ENCODE measurements at places on chromosomes 7 and 10. TPM values are rescaled to one million over a fixed set of nuclear protein-coding genes. Genes with fewer than 3 reads are reported as not detected.

Gene WDFY4
- not detected for total RNA-seq

GRCh38 chr10:22684699-22685098 lies 29.7 kb downstream of the PIP4K2A start:
- peaks cover 17% of the 10 kb centered on the region for H3K4me1 ChIP-seq
- no peak overlapping the region for H3K27ac ChIP-seq
- H3K36me3 ChIP-seq = peaks cover 2% of the 10 kb centered on the region
- no peak for DNase-seq
- no peaks in the 10 kb centered on the region for H3K27me3 ChIP-seq

DNA sequence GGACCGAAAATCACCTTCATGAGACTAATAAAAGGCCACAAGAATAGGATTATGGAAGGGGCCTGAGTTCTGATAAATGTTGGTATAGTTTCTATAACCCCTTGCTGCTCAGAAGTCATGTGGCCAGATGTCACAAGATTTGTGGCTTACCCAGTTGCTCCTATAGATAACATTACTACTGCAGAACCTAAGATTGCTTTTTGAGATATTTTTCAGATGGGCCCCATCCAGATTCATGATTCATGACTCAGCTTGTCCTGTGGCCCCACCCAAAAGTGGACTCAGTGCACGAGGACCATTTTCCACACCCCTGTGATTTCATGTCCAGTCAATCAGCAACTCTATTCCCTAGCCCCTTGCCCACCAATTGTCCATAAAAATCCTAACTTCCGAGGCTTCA lies 209.0 kb downstream of the ACTR3B start:
- H3K27ac ChIP-seq = no peak overlapping the region
- no peaks in the 10 kb centered on the region for H3K27me3 ChIP-seq
- H3K36me3 ChIP-seq = peaks cover 3% of the 10 kb centered on the region

DNA sequence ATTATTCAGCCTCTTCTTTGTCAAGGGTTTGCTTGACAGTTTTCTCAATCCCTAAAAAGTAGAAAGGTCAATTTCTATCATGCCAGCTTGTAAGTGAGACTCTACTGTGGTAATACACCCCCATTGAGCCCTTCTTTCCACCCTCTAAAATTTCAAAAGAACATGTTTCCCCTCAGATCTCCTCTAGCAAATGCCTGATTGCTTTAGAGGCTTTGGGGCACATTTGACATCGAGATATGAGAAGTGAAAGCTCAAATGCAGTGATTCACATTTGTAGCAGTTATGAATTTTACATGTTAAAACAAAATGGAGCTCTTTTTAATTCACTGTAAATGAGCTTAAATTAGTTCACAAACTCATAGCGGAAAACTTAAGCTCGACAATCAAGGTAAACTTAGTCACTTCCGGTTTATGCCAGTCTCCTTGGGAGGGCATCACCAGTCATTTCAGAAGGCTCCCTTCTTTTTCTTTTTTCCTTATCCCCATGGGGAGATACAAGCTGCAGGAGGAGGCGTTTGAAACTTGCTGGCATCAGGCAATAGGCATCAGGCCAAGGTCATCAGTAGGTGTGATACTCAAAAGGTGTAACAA lies 55.3 kb upstream of the ADO start:
- H3K27me3 ChIP-seq = no peaks in the 10 kb centered on the region
- H3K27ac ChIP-seq = no peak overlapping the region
- H3K4me3 ChIP-seq = no peak overlapping the region
- peaks cover 4% of the 10 kb centered on the region for H3K4me1 ChIP-seq

GRCh38 chr10:35390843-35391152 lies 54.5 kb downstream of the CCNY start:
- H3K4me1 ChIP-seq = peaks cover 56% of the 10 kb centered on the region
- H3K36me3 ChIP-seq = peaks cover 8% of the 10 kb centered on the region
- H3K27ac ChIP-seq = no peak overlapping the region
- no peak for DNase-seq
- no peaks in the 10 kb centered on the region for H3K27me3 ChIP-seq
- no peak overlapping the region for H3K4me3 ChIP-seq

DNA sequence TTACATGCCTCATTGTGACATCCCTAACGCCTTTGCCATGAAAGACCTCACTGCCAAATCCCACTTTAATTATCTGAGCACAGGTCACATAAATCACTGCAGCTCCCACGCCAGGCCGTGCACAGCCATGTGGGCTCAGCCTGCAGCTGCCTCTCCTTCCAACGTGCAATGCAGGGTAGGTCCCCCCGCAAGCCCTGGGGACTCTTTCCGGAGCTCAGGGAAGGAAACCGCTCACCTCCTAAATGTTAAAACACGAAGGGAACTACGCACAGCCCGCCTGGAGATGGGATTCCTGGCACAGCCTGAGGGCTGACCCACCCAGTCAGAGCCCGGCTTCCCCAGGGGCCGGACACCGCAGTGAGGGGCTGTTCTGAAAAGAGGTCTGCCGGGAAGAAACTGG lies 128.0 kb downstream of the MAD1L1 start:
- peaks cover 79% of the 10 kb centered on the region for H3K4me1 ChIP-seq
- H3K27me3 ChIP-seq = no peaks in the 10 kb centered on the region
- peak overlapping the region; percentile 93 for H3K27ac ChIP-seq
- peaks cover 10% of the 10 kb centered on the region for H3K36me3 ChIP-seq

- DNase-seq = no peak
- H3K4me1 ChIP-seq = no peaks in the 10 kb centered on the region
- no peaks in the 10 kb centered on the region for H3K27me3 ChIP-seq
- no peak overlapping the region for H3K27ac ChIP-seq
- H3K36me3 ChIP-seq = no peaks in the 10 kb centered on the region
Measured at GRCh38 chr10:14391342-14391741, 60.6 kb upstream of the FRMD4A start.

GRCh38 chr7:30430276-30430675 lies 48.3 kb downstream of the NOD1 start:
- no peak overlapping the region for H3K4me3 ChIP-seq
- no peak for DNase-seq
- no peaks in the 10 kb centered on the region for H3K27me3 ChIP-seq
- peaks cover 22% of the 10 kb centered on the region for H3K36me3 ChIP-seq
- H3K4me1 ChIP-seq = peaks cover 11% of the 10 kb centered on the region

DNA sequence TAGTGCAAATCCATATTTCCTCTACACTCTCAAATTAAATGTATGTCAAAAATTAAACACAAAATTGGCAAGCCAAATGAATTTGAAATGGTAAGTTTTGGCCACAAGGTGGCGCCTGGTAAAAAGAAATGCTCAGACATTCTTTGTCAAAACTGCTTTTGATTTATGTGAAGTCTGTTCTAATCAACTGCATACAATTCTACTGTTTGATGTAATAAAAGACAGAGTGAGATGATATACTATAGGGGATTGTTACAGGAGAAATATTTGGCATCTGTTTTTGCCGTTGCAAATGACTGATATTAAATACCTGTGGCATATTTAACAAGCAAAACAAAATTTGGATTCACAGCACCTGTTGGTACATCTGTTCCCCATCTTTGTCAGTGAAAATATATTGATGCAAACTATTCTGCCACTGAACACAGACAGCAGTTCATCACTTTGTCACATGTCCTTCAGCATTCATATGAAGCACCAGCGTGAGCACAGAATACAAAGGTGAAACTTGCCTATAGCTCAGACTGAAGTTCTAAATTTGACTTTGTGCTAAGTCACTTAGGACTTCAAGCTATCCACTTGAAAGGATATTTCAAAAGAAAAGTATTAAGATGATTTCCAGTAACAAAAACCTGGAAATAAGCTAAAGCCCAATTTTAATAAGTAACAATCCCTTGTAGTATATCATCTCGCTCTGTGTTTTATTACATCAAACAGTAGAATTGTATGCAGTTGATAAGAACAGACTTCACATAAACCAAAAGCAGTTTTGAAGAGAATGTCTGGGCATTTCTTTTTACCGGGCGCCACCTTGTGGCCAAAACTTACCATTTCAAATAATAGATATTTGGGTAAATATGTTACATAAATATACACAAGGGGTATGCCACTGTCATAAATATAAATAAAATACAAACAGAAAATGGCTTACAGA lies 10.2 kb upstream of the CH25H start:
- H3K4me1 ChIP-seq = peaks cover 10% of the 10 kb centered on the region
- H3K27ac ChIP-seq = no peak overlapping the region
- DNase-seq = peak; percentile 61
- H3K4me3 ChIP-seq = no peak overlapping the region

DNA sequence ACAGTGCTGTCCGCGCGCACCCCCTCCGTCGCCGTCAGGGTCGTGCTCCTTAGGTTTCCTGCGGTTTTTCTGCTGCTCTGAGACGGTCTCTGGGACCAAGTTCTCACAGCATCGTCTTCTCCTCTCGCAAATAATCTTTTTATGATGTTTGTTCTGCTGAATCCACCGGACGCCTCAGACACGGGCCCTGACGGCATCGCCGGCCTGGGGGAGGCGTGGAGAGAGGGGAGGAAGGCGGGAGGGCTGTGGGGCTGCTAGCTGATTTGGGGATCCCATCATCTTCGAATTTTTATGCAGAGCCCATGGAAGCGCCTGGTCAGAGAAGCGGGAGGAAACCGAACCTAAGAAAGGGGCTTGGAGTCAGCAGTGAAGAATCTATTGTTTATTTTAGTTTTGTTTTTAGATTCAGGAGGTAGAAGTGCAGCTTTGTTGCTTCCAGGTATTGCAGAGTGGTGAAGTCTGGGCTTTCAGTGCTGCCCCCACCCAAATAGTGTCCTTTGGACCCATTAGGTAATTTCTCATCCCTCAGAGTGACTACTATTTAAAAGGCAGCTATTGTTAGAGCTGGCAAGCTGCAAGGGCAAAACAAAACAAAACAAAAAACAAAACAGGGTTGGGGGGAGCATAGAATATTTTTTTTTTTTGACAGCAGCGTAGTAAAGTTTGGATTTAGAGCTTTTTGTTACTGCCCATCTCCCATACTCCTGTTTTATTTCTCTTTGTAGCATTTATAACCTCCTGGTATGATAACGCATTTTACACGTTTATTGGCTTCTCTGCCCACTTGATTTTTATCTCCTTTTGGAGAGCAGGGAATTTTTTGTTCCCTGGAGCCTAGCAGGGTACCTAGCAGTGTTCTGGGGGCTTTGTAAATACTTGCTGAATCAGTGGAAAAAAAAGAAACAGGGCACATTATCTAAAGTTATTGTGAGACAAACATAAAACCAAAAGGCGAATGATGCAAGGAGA lies 92.6 kb downstream of the SPAG6 start:
- no peaks in the 10 kb centered on the region for H3K36me3 ChIP-seq
- peaks cover 18% of the 10 kb centered on the region for H3K27me3 ChIP-seq
- no peak for DNase-seq
- H3K4me1 ChIP-seq = peaks cover 24% of the 10 kb centered on the region
- peak overlapping the region; percentile 92 for H3K4me3 ChIP-seq

DNA sequence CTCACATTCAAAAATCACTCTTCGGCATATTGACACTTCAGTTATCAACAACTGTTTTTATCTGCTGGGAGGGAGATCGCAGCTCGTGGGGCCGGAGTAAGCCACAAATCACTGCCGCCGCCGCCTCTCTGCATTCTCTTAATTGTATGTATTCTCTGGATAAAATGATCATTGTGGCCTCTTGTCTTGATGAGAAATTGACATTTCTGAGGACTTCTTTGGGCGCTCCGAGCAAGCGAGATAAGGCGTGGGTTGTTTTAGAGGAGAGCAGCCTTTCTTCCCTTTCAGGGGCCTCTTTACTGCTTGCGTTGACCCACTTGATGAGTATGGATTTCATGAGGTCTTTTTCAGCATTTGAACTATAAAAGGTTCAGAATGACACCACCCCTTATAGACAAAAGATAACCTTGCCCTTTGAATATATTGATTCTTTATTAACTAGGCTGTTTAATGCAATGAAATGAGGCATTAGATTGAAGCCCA lies 130.6 kb downstream of the EBF3 start:
- H3K36me3 ChIP-seq = no peaks in the 10 kb centered on the region
- no peak overlapping the region for H3K27ac ChIP-seq
- no peak overlapping the region for H3K4me3 ChIP-seq
- no peak for DNase-seq
